ENCODE measurements at places on chromosomes 16 and 17.

- DNase-seq, result no peak
Measured at GRCh38 chr17:82587234-82588086, 60.8 kb downstream of the WDR45B start.

DNA sequence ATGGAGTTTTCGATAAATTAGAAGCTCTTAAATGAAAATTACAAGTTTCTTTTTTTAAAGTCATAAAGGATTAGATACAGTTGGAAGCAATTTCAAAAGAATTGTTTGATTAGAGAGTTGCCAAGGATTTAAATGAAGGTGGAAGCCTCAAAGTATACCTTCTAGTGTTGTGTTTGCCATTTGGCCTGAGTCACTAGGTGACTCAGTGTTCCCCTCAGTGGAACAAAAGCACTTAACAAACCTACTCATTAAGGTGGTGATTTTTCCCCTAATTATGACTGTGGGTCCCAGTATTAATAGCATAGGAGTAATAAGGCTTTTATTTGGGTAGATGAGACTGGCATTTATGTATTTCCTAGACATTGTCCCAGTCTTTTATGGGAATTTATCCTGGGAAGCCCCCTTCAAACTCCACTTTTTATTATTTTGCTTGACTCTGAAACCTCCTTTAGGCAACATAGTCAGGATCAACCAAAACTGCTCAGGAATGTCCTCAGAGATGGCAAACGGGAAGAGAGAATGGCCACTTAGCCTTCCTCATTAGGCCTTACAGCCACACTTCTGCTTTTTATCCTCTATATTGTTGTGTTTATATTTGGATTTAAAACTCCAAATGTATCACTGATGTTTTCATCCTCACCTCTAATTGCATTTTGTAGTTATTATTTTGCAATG is 161.0 kb downstream of the FTO start:
- no peak for DNase-seq

DNA sequence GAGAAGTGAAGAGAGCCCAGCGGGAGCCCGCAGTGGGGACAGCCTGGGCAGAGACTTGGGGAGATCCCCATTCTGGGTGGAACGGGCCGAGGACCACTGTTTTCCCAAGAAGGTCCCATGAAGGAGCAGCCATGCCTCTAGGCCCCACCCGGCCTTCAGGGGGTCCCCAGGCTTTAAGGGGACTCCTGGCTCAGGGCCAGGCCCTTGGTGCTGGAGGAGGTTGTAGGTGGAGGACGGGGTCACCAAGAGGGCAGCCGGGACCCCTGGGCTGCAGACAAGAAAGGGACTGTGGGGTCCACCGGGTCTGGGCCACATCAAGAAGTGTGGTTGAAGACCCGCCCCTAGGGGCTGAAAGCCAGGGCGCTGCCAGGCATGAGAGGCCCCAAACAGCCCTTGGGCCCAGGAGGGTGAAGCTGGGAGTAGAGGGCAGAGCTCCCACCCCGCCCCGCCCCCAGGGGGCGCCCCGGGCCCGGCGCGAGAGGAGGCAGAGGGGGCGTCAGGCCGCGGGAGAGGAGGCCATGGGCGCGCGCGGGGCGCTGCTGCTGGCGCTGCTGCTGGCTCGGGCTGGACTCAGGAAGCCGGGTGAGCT is at the start of gene PRSS21:
Gene PRSS21 (plus strand): TSS at position 487 of the 589 bp plus-strand sequence. CDS start 32 bp downstream, at position 519.
- DNase-seq, result peak; percentile 17

GRCh38 chr17:69593716-69594115 is 179.2 kb downstream of the MAP2K6 start:
- no peak for DNase-seq

GRCh38 chr16:68356249-68356918 is 45.6 kb downstream of the PRMT7 start:
- peak; percentile 18 for DNase-seq

GRCh38 chr17:27381007-27381501 is 75.2 kb upstream of the KSR1 start:
- DNase-seq, result peak; percentile 69

- DNase-seq, result no peak
Measured at GRCh38 chr17:68771867-68772515, 170.8 kb upstream of the FAM20A start.

DNA sequence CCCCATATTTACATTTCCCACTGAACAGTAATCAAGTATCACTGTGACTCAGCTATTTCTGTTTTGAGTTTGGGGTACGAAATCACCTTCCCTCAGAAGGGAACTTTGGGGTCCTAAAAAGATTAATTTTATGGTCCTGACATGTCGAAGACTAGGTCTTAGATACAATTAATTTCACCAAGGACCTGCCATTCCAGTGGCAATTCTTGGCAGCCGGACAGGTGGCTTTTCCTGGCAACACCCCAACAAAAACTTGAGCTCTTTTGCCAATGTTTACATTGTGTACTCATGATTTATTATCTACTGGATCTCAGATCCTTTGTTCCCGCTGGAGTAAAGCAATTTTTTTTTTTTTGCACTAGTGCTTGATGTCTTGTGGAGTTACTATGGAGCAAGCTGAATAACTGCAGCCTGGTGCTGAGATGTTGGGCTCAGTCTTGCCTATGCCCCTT is 14.4 kb downstream of the SLFN5 start:
- no peak for DNase-seq

DNA sequence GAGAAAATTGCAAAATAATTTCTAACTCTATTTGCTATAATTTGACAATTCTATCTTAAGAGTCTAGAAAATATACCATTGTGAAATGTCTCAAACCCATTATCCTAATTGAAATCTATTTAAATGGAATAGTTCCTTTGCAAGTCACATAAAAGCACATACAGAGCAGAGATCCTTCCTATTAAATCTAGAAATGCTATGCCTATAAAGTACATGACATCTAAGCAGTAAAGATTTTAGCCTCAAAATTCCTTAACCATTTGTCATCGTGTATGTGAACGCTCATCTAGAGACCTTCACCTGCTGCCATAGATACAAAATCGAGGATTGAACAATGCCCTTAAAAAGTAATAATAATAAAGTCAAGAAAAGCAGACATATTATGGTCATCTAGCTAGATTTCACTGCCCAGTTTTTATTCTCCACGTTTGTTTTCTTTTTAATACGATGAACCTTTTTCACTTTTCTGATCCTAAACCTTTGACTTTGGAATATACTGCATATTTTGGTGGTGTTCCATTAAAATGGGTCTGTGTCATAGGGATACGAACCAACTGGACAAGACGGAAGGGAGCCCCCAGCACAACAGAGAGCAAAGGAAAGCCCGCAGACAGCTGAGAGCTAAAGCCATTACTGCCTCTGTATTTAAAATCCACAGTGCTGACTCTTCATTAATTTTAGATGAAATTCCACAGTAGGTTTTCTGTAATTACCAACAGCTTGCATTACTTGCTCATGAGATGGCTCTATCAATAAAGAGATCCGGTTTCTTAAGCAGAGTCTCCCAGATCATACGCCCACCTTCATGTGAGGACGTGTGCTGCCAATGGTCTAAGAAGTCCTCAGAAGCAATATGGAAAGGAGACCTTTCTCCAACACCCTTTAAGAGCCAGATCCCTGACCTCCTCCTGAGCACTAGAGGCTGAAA is 17.6 kb downstream of the TEX2 start:
- DNase-seq, result no peak

DNA sequence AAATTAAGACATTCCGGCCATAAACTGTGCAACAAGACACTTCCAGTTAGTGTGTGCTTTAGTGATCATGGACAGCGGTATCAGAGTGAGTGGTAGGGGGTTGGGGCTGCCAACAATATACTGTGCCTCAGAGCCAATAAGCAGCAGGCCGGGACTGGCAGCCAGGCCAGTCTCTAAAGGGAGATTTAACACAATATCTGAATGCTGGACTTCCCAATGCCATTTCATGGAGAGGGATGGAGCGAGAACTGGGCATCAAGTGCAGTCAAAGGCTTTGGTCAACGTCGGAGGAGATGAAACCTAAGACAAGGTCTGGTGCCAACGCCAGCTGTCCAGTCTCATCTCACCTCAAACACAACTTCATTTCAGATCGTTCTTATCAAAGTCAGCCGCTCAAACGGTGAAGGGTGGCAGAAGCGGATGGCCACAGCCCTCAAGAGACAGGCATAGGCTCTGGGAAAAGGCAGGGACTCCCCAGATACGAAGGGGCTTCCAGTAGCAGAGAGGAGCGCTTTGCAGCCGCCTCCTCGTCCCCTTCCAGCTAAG is 935 bp downstream of the USP32 start:
- no peak for DNase-seq

DNA sequence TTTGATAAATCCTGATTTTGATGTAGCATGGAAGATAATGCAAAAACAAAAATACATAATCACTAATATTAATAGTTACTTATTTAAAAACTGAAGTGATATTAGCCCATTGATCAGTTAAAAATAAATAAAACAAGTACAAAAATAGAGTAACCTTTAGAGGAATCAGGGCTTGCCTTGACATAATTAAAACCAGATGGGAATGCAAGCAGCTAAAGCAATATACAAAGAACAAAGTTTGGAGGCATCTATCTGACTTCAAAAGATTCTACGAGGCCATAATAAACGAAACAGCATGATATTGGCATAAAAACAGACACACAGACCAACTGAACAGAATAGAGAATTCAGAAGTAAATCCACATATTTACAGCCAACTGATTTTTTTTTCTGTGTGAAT is 15.0 kb upstream of the HEATR3 start:
- DNase-seq, result no peak

- DNase-seq, result no peak
Measured at GRCh38 chr17:63517825-63518534, 5.2 kb upstream of the KCNH6 start.

DNA sequence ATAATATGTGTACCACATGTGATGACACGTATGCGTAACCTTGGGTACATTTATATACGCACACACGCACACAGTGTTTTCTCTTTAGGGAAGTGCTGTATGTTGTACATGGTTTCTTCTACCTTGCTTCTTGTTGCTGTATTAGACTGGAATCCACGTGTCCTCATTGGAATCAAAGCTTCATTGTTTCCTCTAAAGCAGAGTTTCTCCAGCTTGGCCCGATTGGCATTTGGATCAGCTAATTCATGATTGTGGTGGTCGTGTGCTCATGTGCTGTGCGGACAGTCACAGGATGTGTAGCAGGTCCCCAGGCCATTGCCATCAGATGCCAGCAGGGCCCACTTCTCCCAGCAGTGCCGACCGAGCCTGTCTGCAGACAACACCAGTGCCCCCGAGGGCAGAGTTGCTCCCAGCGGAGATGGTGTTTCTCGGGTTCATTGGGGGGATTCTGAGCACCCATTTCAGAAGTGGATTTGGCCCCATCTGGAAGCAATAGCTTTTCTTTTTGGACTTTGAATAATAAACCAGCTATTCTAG is 148.4 kb downstream of the RPTOR start:
- DNase-seq, result no peak

GRCh38 chr17:28729950-28730330 is 1.4 kb downstream of the NEK8 start:
- no peak for DNase-seq

GRCh38 chr16:46701615-46702014 is 12.2 kb downstream of the ORC6 start:
- DNase-seq, result no peak

DNA sequence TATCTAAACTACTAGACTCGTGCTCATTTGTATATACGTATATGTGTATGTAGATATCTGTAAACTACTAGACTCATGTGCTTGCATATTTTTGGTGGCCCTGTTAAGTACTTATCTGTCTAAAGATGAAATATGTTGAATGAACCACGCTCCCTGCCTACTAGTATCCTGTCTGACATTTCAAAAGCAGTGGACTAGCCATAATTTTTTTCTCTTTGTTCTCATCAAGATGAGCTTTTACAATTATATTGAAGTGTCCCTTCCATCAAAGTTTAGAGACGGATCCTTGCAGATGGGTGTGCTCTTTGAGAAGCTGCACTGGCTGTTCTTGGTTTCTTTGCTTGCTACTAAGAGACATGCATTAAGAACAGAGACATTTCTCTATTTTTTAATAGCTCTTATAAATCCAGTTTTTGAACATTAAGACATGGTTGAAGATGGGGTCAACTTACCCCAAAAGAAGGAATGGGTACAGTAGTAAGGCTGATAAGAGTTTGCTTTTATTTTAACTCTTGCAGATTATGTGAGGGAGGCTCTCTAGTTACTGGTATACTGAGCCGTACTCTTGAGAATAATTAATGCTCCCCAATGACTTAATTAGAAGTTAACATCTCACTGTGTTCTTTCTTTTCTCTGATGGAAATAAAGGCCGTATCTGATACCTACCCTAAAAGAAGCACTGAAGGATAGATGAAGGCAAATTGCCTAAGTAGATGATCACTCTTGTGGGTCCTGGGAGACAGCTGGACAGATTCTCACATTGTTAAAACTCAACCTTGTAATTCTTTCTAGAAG is 3.4 kb downstream of the CNTNAP4 start:
- no peak for DNase-seq

DNA sequence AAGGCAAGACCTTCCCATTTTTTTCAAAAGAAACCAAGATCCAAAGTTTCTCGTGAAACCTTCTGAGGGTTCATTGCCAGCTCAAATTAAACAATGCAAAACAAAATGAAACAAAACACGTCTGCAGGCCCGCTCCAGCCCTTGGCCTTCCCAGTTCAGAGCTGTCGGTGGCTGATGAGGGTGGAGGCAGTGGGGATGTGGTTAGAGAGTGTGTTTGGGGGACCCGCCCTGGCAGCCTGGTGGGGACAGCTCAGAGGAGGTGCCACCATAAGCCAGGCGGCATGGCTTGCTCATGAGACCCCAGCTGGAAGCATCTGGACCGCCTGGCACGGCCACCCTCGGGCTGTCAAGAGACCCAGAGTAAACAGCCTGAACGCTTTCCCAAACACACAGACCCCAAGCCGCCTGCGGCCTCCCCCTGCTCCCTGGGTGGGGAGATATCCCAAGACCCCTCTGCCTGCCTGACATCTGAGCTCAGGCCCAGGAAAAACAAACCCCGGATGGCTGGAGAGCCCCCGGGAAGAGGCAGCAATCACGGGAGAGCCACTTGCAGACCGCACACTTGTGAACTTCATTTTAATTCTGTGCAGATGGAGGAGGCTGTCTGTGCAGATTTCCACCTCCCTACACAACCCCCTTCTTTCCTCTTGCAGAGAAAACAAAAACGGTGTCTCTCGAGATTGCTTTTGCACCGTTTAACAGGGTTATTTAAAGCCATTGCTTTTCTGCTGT is 35.4 kb upstream of the LITAF start:
- DNase-seq, result peak; percentile 18

DNA sequence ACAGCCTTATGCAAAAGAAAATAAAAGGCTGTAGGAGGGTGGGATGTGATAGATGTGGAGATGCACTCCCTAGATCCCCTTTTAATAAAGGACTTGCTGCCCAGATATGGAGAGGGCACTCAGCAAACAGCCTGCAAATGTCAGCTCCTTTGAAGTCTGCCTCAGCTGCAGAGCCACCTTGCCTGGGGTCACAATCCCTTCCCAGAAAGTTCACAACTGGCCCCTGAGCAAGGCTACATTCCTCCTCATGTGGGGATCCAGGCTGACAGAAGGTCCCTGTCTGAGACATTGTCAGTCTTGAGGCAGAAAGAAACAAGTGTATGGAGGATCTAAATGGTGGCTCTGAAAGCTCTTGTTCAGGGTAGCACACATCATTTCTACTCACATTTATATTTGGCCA is 36.1 kb downstream of the SLFN11 start:
- DNase-seq, result no peak

GRCh38 chr17:13337151-13337550 is 264.6 kb downstream of the HS3ST3A1 start:
- DNase-seq, result no peak
